ENCODE measurements at places on chromosomes 2 and 18. TPM values are rescaled to one million over a fixed set of nuclear protein-coding genes. Genes with fewer than 3 reads are reported as not detected.

Gene CMPK2
- total RNA-seq: 0.13 TPM

Gene RPS27A
- 1,430 TPM for total RNA-seq

DNA sequence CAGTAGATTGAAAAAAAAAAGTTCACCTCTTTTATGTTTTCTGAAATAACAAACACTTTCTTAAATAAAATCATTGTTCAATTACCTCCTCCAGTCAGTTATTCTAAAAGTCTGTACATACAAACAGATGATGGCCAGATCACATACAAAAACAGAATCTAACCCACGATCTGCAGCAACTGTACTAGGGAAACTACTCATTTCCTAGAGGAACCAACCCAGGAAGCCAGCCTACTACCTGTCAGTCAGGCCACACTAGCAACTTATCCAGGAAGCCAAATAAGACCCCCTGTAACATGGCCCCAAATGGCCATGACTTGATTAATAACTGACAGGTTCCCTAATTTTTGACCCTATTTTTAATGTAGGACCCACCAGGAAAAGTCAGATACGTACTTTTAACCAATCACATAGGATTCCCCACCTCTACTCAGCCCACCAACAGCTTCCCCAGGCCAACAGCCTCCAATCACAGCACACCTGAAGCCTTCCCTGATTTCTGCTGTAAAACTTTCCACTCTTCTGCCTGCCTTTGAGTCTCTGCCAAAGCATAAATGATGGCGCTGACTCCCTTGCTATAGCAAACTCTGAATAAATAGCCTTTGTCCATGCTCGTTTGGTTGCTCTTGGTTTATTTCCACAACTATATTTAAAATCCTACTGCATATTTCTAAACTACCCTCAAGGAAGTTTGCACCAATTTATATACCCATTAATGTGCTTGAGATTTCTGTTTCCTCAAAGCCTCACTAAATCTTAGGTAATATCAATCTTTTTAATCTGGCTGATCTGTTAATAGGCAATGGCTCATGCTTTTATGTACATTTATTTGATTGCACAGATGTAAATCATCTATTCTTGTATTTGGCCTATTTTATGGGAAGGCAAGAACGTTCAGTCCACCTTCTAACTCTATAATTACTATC lies 486.4 kb downstream of the FBXO15 start:
- no peaks in the 10 kb centered on the region for H3K4me1 ChIP-seq
- no peak for DNase-seq
- no peaks in the 10 kb centered on the region for H3K27me3 ChIP-seq
- H3K4me3 ChIP-seq: no peak overlapping the region
- H3K36me3 ChIP-seq: peaks cover 4% of the 10 kb centered on the region

- no peak for DNase-seq
- H3K27me3 ChIP-seq: no peaks in the 10 kb centered on the region
- H3K4me1 ChIP-seq: peaks cover 10% of the 10 kb centered on the region
- H3K4me3 ChIP-seq: no peak overlapping the region
Measured at GRCh38 chr2:191365089-191365488, 119.9 kb downstream of the MYO1B start.

- peaks cover 28% of the 10 kb centered on the region for H3K4me1 ChIP-seq
- DNase-seq: no peak
- no peaks in the 10 kb centered on the region for H3K36me3 ChIP-seq
- H3K27ac ChIP-seq: peak overlapping the region; percentile 27
- no peak overlapping the region for H3K4me3 ChIP-seq
Measured at GRCh38 chr18:48889981-48890762, 60.6 kb downstream of the SMAD7 start.

DNA sequence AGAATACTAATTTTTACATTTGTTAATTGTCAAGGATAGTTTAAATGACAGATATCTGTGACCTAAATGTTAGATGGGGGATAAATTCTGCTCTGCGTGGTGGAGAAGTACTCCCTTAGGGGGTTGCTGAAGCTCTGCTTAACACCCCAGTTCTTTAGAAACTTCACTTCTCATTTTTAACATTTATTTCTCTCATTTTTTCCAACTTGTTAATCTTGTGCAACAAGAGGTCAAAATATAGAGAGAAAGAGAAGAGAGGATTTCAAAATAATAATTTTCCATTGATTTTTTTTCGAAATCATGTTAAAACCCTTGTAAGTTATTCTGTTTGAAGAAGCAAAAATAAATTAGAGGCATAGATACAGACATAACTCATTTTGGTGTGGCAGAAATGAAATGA lies 61.3 kb upstream of the SLC8A1 start:
- no peak overlapping the region for H3K4me3 ChIP-seq
- no peak for DNase-seq
- no peaks in the 10 kb centered on the region for H3K27me3 ChIP-seq
- H3K36me3 ChIP-seq: no peaks in the 10 kb centered on the region
- peaks cover 11% of the 10 kb centered on the region for H3K4me1 ChIP-seq

- no peaks in the 10 kb centered on the region for H3K36me3 ChIP-seq
- H3K27ac ChIP-seq: no peak overlapping the region
- no peak overlapping the region for H3K4me3 ChIP-seq
- no peaks in the 10 kb centered on the region for H3K27me3 ChIP-seq
- H3K4me1 ChIP-seq: peaks cover 14% of the 10 kb centered on the region
Measured at GRCh38 chr18:74234326-74235171, 57.2 kb downstream of the CYB5A start.

DNA sequence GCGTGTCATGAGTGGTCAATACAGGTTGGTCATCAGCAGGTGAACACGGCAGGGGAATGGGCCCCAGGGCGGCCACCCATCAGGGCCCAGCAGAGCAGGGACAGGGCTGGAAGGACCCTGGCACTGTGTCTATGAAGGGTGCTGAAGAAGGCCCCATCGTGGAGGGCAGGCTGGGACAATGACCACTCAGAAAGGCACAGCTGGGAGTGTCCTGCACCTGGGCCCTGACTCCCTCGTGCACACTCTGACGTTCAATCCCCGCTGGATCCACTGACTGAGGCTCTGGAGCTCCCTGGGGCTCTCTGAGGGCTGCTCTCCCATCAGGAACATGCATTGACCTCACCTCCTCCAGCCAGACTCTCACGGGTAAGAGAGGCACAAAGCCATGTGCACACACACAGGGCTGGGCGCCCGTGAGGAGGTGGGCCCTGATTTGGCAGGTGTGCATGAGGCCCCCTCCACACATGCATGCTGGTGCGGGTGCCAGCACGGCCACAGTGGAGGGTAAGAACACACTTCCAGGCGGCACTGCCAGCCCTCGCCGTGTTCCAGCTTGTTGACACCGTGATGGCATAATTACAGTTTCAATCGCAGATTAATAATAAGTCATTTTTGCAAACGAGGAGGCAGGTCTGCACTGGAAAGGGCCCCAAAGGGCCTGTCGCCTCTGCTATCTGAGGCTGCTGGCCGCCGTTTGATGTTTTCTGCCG lies 58.5 kb downstream of the SMAD7 start:
- no peak for DNase-seq
- peaks cover 31% of the 10 kb centered on the region for H3K4me1 ChIP-seq
- H3K36me3 ChIP-seq: no peaks in the 10 kb centered on the region
- H3K27ac ChIP-seq: no peak overlapping the region

GRCh38 chr2:235588750-235589149 lies 94.9 kb downstream of the AGAP1 start:
- H3K27ac ChIP-seq: no peak overlapping the region
- no peaks in the 10 kb centered on the region for H3K27me3 ChIP-seq
- no peak for DNase-seq
- H3K4me1 ChIP-seq: peaks cover 66% of the 10 kb centered on the region
- no peaks in the 10 kb centered on the region for H3K36me3 ChIP-seq

GRCh38 chr2:21415234-21415633 lies 291.5 kb downstream of the TDRD15 start:
- no peaks in the 10 kb centered on the region for H3K27me3 ChIP-seq
- H3K4me3 ChIP-seq: no peak overlapping the region
- no peak overlapping the region for H3K27ac ChIP-seq
- no peaks in the 10 kb centered on the region for H3K36me3 ChIP-seq
- DNase-seq: peak; percentile 56
- H3K4me1 ChIP-seq: peaks cover 18% of the 10 kb centered on the region

DNA sequence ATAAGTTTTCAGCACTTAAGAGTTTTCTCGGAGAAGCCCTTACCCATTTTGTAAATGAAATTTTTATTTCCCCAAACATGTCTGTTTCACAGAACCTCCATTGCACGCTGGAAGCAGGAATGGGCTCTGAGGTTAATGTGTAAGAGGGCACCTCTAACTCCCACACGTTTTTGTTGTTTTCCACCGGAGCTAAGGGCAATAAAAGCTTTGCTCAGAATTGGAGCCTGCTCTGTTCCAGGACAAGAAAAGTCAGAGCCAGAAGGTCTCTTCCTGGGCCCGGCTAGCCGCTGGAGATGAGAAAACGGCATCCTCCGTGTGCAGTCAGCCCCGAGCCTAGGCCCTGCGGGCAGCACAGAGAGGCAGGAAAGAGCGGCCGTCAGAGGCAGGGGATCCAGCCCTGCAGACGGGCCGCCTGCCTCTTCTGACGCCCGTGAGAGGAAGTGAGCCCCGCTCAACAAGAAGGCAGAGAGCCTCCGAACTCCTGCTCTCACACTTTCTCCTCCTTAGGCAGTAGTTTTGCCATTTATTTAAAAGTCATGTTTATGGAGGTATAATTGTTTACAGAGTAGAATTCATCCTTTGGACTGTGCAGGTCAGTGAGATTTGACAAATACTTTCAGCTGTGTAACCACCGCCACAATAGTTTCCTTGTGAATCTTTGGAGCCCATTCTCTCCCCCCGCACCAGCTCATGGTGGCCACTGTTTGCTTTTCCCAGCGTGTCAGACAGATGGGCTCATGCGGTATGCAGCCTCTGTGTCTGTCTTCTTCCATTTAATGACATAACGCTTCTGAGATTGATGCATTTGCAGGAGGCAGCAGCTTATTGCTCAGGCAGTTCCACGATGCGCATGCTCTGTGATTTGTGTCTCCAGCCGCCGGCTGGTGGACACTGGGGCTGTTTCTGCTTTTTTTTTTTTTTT lies 117.3 kb downstream of the GALR1 start:
- DNase-seq: no peak
- H3K36me3 ChIP-seq: peaks cover 34% of the 10 kb centered on the region
- no peak overlapping the region for H3K4me3 ChIP-seq
- H3K27me3 ChIP-seq: peaks cover 4% of the 10 kb centered on the region
- H3K27ac ChIP-seq: no peak overlapping the region
- peaks cover 8% of the 10 kb centered on the region for H3K4me1 ChIP-seq

- no peak overlapping the region for H3K4me3 ChIP-seq
- DNase-seq: no peak
- H3K27ac ChIP-seq: no peak overlapping the region
- peaks cover 20% of the 10 kb centered on the region for H3K36me3 ChIP-seq
Measured at GRCh38 chr18:45712061-45712460, 11.9 kb upstream of the SLC14A1 start.

DNA sequence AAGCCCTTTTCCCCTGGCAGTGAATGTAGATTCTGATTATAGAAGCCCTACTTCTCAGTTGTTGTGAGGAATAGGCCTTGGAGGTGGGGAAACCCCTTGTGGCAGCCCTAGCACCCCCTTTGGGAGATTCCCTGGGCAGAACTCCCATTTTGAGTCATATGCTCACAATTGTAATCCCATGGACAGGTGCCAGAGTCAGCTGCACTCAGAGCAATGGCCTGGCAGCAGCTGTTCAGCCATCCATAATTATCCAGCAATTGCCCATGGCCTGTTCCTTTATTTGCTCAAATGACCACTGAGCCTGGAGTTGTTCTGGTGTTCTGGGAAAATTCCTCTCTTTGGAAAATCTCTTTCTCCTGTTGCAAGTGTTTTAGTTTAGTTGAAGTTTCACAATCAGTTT lies 71.7 kb downstream of the PTRHD1 start:
- DNase-seq: no peak
- no peaks in the 10 kb centered on the region for H3K36me3 ChIP-seq
- no peak overlapping the region for H3K4me3 ChIP-seq

DNA sequence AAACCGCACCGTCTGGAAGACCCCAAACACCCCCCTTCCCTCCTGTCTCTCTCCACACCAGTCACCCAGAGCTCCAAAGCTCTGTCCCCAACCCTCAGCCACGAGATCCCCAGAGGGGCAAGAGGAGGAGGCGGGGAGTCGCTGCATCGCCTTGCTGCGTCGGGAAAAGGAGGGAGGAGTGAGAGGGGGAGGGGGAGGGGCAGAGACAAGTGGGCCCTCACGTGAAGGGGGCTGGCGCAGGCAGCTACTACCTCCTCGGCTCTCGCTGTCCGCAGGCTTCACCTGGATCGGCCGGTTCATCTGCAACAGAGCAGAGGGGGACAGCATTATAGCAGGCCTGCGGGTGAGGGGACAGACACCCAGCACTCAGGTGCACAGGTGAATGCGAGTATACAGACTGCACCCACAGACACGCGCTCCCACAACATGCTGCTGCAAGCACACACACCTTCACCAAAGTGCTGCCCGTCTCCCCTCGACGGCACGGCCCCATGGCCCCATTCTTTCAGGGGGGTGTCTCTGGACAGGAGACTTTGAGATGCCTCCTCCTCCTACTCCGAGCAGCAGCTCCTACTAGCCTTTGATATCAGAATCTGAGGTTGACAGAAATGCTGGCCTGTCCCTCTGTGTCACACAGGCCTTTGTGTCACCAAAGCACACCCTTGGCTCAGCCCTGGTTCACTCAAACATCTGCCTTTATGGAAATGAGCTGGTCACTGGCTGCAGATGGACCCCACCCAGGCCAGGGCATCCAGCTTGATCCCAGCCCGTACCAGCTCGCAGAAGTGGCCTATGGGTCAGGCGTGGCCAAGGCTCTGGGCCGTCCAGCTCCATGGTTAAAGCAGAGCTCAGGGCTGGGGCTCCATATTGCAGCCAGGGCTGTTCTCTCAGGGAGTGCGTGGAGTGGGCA lies 243.8 kb downstream of the CELF4 start:
- peaks cover 10% of the 10 kb centered on the region for H3K4me1 ChIP-seq
- H3K27me3 ChIP-seq: peaks cover 9% of the 10 kb centered on the region
- no peaks in the 10 kb centered on the region for H3K36me3 ChIP-seq
- H3K4me3 ChIP-seq: no peak overlapping the region
- H3K27ac ChIP-seq: no peak overlapping the region

DNA sequence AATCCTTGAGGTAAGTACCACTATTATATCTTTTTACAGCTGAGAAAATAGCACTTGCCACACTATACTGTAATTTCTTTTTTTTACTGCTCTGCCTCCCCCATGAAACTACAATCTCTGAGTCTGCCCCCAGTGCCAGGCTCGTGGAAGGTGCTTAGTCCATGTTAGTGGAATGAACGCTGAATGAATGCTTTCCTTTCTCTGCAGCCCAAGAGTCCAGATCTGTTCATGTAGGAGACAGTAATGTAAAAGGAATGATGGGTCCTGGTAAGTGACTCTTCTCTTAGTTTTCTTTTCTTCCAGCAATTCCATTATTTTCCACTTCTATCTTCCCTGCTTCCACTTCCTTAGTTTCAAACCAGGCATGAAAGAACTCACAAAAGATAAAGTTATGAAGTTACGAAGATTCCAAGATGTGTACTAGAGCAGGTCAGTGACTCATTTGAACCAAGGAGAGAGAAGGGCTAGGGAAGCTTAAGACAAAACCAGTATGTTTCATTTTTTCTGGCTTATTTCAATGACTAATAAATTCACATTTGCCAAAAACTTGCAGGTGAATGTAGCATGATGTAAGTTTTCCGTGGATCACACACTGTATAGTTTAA lies 46.0 kb downstream of the ARHGEF33 start:
- no peak overlapping the region for H3K27ac ChIP-seq
- no peaks in the 10 kb centered on the region for H3K36me3 ChIP-seq
- no peak overlapping the region for H3K4me3 ChIP-seq
- H3K4me1 ChIP-seq: no peaks in the 10 kb centered on the region
- H3K27me3 ChIP-seq: no peaks in the 10 kb centered on the region
